ENCODE measurements at places on chromosomes 1 and 21.

DNA sequence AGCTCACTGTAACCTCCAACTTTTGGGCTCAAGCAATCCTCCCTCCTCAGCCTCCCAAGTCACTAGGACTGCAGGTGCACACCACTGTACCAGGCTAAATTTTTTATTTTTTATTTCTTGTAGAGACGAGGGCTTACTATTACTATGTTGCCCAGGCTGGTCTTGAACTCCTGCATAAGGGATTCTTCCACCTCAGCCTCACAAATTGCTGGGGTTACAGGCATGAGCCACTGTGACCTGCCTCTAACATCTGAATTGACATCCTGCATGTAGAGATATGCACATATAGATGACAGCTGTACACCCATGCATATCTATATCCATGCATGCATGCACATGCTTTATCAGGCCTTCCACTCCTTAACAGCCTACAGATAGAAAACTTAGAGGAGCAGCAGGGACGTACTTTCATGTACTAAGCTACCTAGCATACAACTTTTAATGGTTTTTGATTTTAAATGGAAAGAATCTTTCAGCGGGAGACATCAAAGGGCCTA, 740.9 kb upstream of the TPTE start:
- DNase-seq = no peak

GRCh38 chr1:232805269-232806185, at the start of gene MAP10:
TSS of gene MAP10 (plus strand) at chr1:232805416. CDS start at chr1:232805450, 34 bp downstream.
- no peak for DNase-seq

- DNase-seq = peak; percentile 40
These were observed 381.1 kb upstream of the NCAM2 start for GRCh38 chr21:20617130-20617529.

DNA sequence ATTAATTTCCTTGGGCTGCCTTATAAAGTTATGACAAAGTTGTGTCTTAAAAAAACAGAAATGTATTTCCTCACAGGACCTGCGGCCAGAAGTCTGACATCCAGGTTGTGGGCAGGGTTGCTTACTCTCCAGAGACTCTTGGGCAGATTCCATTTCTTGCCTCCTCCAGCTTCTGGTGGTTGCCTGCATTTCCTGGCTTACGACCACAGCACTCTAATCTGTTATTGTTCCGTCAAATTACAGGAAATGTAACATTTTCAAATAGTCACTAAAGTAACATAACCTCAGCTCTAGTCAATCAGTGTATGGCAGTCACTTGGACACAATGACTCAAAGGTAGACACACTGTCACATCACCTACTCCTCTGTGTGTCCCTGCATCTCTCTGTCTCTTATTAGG, 226.8 kb downstream of the DNAH14 start:
- DNase-seq = no peak

GRCh38 chr1:170720661-170721060, 56.7 kb downstream of the PRRX1 start:
- DNase-seq = no peak

DNA sequence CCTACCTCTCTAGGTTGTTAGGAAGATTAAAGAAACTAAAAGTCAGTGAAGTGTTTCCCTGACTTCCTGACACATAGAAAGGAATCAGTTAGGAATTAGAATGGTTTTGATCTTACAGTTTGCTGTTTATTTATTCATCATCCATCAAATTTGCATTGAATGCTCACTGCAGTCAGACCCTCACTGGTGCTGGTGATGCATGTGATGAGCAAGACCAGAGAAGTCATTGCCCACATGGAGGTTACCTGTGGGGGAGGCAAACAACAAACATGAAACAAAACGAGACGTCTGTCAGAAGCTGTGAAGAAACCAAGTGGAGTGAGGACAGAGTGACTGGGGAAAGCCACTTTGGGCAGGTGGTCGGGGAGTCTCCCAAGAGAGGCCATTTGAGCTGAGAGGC, 6.4 kb downstream of the CTPS1 start:
- DNase-seq = no peak

- DNase-seq = no peak
These were observed 26.4 kb downstream of the PIK3C2B start for GRCh38 chr1:204468206-204468605.

DNA sequence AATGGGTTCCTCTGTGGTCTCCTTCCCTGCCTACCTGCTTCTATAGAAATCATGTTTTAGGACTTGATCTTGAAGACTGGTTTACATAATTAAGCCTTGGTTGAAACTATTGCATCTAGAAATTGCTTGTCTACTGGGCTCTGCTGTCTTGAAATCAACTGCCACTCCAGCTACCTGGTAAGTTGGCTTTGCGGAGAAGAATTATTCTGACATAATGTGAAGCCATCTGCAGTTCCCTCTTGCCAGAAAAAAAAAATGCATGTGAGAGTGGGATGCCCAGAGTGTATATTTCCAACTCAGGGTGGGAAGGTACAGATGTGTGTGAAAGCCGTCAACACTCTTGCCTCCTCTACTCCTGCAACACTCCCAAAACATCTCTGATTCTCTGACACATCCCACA, 27.2 kb downstream of the C8B start:
- DNase-seq = no peak

All from NCI-H1105 (cell line).